ENCODE measurements at places on chromosomes 6 and 20.
A peak's percentile ranks its signal among the peaks of the same experiment; 100 is the strongest.

- no peak for DNase-seq
Observed at GRCh38 chr20:3990716-3991115, 24.6 kb downstream of the RNF24 start.

DNA sequence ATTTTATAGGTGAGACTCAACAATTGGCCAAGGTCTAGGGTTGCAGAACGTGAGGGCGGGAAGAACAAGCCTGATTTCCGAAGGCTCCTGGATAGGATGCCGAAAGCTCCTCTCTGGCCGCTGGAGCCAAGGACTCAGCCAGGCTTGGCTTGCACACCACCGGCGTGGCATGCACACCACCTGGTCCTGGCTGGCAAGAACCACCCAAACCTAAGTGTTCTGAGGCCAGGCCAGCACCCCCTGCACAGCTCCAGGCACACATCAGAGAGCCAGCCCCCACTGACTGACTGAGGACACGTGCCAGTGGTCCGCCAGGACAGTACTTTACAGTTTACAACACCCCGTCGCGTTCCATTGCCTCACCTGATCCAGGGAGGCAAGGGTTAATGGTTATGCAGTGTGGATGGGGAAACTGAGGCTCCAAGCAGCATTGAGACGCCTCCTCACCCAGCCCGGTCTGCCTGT is 414 bp downstream of the TGM2 start:
- DNase-seq = no peak

- no peak for DNase-seq
Observed at GRCh38 chr6:39922821-39923220, 11.4 kb downstream of the MOCS1 start.

DNA sequence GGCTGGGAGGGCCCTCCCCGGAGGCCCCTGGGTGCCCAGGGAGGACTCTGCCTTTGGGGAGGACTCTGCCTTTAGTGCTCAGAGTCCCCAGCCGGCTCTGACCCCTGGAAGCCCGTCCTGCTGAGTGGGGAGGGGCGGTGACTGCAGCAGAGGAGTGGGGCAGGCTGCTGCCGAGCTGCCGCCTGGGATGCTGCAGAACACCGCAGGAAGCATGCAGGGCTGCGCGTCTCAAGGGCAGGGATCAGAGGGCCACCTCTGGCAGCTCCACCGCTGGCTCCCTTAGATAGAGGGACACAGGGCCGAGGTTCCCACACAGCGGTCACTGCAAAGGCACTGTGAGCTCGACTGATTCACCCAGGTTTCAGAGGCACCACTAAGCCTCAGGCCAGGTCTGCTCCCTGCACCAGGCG is 82.2 kb upstream of the GATA5 start:
- DNase-seq = no peak

GRCh38 chr6:149862922-149863697 is 1.0 kb downstream of the LRP11 start:
- DNase-seq = peak; percentile 63

DNA sequence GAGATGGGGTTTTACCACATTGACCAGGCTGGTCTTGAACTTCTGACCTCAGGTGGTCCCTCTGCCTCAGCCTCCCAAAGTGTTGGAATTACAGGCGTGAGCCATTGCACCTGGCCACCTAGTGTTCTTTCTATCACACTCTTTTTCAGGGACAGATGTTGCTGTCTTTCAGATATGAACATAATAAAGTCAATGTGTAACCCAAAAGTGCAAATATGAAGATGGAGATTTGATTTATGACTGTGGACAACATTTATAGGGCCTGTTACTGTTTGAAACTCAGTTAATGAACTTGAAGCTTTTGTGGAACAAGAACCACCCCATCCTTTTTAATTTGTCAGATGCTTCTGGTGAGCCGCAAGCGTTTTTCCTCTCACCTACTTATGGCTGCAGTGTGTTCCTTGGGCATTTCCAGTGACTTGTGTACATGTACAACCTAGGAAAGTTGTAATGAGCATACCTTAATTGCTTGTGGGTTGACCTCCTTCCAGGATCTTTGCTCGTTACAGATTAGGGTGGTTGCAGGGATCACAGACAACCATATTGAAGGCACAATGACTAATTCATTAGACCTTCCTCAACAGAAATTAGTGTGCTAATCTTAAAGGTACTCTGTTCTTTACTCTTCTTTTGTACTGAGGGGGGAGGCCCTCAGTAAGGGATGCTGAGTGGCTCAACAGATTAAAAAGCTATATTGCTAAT is 6.8 kb downstream of the TBPL1 start:
- no peak for DNase-seq

DNA sequence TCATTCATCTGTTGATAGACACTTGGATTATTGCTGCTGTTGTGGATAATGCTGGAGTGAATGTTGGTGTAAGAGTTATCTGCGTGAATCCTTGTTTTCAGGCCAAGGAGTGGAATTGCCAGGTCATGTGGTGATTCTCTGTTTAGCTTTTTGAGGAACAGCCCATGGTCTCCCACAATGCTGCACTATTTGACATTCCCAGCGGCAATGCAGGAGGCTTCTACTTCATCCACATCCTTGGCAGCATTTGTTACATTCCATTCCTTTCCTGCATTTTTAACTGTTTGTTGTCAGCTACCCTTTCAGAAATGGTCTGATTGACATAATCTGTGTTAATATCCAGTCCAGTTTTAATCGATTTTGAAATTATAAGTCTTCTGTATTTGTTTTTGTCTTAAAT is 51.7 kb upstream of the CLDN20 start:
- no peak for DNase-seq

DNA sequence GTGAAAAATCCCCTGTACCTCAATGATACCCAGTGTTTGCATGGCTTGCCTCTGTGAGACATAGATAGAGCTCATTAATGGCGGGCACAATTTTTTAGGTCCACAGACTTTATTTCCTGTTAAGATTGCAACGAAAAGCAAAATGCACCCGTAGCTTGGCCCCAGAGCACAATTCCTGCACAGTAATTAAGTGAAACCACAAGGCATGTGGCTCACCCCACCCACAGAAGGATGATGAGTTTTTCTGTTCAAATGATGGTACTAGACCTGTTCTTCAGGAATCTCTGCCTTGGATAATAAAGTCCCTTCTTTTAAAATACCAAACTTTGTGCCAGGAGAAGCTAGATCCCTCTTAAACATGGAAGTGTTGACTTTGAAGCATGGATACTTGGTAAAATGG is 738.1 kb downstream of the QKI start:
- no peak for DNase-seq

DNA sequence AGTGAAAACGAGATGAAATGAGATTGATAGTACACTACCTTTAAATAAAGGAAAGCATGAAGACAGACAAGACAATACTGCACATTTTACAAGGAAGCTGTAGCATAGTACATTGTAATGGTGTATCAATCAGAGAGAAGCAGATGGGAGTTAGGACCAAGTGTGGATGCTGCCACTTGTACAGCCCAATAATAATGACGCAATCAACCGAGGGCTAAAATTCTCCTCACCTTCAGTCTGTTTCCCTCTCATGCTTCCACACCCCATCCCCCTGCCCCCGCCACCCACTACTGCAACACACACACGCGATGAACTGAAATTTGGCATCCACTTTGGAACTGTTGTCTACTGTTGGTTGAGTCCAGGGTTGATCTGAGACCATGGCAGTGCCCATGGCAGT is 12.4 kb upstream of the HDGFL1 start:
- DNase-seq = no peak

GRCh38 chr6:12228447-12229146 is 61.6 kb upstream of the EDN1 start:
- no peak for DNase-seq

- no peak for DNase-seq
Observed at GRCh38 chr6:147109707-147110106, 94.5 kb upstream of the STXBP5 start.

GRCh38 chr6:154154389-154154967 is 115.4 kb downstream of the OPRM1 start:
- peak; percentile 54 for DNase-seq

- DNase-seq = no peak
Observed at GRCh38 chr20:25692499-25692898, 4.2 kb downstream of the ZNF337 start.

DNA sequence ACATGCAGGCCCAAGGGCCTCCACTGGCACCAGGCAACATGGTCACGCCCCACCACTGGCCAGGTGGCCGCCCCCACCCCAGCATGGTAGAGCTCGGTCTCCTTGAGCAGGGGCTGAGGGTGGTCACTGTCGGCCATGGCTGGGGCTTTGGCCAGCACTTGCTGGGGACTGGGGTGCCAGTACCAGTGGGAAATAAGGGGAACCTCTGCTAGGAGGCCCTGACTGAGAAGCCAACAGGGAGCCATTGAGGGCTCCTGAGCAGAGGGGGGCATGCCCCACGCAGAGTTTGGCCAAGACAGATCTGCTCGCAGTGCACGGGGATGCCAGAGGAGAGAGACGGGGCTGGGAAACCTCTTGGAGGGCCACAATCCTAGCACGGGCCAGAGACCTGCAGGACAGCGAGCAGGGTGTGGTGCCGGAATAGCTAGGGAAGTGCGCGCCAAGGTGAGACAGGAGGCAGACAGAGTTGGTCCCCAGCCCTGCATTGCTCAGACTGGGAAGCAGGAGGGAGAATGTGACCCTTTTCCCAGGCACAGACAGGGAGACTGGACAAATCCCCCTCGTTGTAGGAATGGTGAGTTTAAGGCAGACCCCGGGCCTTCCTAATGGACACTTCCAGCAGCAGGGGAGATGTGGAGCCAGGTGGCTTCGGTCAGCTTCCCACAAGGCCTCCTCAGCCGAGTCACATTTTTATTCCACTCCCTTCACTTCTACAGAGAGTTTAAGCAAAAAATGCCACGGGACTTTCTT is 179.0 kb upstream of the CST7 start:
- DNase-seq = no peak

- DNase-seq = peak; percentile 28
Observed at GRCh38 chr6:35662999-35663398, 25.7 kb downstream of the FKBP5 start.

DNA sequence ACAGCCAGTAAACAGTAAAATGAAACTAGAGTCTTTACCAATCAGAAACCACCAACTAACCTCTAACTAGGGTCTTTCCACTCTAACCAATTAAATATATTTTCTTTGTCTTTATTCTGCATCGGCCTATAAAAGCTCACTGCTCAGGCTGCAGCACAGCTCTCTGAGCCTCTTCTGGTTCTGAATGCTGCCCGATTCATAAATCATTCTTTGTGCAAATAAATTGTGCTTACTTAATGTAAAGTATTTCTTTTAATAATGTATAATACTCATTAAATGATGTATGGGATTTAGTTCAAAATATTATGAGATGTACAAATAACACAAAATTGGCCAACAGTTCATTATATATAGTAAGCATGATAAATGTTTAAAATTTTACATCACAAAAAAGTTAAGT is 7.9 kb downstream of the IBTK start:
- no peak for DNase-seq

DNA sequence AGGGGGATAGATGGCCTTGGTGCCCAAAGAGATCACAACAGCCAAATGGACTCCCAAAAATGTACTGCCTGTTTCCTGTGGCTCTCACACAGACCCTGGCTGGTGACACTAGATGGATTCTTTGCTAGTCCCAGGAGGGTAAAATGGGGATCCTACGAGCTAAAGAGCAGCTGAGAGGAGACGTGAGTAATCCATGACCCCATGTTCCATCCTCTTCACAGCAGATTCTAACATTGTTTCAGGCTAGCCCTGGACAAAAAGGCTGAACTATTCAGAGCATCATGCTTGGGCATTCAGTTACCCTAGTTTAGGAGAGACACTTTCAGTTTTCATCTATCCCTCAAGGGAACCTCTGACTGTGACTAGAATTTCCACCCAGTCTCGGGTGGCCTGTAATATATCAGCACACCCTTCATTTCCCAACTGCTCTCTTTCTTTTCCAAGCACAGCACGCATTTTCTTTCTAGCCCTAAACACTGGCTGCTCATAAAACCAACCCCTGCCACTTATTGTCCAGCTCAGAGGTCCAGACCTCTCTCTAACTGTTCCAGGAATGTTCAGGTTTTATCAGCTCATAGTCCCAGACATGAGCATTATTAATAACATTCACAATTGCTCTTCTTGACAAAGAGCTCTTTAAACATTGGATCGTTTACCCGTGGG is 48.5 kb downstream of the SLC22A1 start:
- DNase-seq = no peak

DNA sequence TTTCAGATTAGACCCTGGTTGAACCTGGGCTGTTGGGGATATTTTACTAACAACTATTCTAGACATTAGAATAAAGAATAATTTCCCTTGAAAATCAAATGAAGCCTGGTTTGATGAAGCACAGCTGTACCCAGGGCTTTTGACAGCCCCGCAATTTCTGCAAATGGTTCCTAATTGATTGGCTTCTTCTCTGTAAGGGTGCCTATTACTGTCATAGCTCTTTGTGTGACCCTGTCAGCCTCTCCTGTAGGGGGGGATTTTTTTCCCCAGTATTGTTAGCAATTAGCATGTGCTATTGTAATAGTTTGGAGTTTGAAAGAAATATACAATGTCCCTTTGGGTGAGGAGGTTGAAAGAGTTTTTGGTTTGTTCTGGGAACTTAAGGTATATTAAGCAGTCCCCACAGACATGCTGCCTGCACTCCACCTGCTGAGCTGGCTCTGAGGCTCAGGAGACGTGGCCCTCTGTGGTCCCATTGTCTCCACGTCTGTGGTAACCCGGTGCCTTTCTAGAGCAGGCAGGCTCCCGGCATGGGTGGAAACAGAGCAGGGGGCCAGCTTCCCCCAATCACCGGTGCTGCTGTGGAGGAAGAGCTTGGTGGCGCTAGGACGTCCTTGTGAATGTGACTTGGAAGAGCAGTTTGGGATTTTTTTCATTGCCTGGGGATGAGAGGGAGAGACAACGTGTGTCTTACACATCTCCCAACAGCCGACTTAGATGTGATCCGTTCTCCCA is 47.3 kb upstream of the CLDN20 start:
- peak; percentile 41 for DNase-seq

- DNase-seq = no peak
Observed at GRCh38 chr6:160782228-160782627, 80.2 kb downstream of the PLG start.

DNA sequence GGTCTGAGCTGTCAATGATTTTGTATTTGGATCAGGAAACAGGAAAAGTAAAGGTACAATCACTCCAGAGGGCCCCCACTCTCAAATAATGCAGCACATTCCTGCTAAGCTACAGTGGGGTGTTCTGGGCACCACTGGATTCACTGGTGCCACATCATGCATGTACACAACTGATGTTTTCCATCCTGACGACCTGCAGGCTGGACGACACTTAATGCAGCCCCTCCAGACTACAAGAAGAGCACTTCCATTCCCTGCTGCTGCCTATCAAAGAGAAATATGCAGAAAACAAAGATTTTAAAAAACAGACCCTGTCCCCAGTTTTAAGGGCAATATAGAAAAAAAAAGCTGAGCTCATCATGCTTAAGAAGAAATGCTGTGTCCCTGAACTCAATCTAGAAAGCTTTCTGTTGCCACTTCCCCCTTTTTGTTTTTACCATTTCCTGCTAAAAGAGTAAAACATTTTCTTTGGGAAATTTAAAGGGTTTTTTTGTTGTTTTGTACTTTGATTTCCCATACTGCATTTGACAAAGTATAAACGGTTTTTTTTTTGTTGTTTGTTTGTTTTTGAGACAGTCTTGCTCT is 35.5 kb downstream of the ABHD12 start:
- no peak for DNase-seq

All from mesendoderm (in vitro differentiated cells).